Left lung (tissue), 14 donors: ENCODE measurements at places on chromosomes 7 and 10. TPM values are rescaled to one million over a fixed set of nuclear protein-coding genes. Genes with fewer than 3 reads are reported as not detected.

The CUZD1 gene
- polyA plus RNA-seq, result 2.2 TPM

The LDB3 gene
- 1.2 TPM for polyA plus RNA-seq

GRCh38 chr10:98377001-98377400 is 38.0 kb downstream of the PYROXD2 start:
- DNase-seq, result no peak

The SLC13A1 gene
- polyA plus RNA-seq, result not detected

The IGF2BP3 gene
- polyA plus RNA-seq, result 57.9 TPM

DNA sequence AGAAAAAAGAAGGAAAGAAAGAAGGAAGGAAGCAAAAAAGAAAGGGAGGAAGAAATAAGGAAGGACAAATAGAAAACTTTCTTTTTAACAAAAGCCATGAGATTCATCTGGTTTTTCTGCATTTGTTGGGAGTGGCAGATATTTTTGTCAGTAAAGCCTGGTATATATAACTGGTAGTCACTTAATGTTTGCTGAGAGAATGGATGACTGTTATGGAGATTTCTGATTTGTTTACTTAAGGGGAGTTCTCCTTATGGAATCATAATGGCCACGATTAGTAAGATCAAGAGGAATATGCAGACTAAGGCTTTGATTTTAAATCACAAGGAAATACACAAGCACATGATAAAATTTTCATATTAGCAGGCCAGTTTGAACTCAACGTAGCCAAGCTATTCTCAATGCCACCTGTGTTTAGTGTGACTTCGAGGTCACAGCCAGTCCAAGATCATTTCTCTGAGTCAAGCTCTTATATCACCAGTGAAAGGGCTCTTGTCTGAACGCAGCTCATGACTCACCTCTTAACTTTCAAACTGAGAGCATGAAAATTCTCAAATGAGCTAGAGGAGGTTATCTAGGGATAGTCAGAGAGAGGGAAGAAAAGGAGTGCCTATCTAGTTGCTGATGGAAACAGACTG is 445.1 kb upstream of the ZMIZ1 start:
- DNase-seq, result no peak

DNA sequence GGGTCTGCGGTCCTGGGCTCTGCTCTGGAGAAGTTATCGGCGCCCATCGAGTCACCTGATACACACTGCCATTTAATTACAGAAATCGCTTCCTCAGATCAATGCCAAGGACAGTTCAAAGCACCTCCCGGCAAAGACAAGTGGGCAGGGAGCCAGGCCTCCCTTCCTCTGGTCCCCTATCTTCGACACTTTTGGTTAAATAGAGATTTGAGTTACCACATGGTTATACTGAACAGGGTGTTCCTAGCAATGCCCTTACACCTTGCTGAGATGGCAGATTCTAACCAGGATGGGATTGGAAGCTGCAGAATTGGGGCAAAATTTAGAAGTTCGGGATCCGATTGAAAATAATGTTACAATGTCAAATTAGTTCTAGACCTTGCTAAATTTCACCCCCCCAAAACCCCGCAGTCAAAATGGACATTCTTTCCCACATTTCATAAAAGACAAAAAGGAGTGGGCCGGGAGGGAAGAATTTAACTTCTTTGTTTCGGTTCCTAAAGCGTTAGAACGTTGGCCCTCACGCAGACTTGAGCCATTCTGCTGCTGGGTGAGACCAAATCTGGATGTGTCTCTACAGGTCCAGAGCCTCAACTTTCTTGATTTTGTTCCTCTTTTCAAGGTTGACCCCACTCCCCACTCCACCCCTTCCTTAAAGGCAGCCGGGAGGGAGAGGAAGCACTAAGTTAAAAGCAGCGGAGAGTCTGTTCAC is 2.2 kb upstream of the DLX5 start:
- no peak for DNase-seq

The XRCC2 gene
- polyA plus RNA-seq, result 12.3 TPM

DNA sequence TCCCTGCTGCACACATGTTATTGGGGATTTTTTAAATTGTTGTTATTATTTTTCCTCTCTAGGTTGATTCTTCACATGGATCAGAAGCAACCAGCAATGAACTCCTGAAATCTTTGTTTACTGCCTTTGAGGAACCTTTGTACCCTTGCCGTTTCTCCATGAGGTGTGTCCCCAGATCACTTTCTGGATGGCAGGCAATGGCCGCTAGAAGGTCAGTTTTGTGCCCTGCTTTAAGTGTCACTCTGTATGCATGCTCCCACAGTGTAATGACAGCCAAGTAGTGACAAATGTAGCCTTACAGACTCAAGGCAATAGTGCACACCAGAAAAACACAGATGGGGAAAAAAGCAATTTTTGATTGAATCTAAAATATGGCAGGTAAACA is 47.7 kb upstream of the NRP1 start:
- no peak for DNase-seq

DNA sequence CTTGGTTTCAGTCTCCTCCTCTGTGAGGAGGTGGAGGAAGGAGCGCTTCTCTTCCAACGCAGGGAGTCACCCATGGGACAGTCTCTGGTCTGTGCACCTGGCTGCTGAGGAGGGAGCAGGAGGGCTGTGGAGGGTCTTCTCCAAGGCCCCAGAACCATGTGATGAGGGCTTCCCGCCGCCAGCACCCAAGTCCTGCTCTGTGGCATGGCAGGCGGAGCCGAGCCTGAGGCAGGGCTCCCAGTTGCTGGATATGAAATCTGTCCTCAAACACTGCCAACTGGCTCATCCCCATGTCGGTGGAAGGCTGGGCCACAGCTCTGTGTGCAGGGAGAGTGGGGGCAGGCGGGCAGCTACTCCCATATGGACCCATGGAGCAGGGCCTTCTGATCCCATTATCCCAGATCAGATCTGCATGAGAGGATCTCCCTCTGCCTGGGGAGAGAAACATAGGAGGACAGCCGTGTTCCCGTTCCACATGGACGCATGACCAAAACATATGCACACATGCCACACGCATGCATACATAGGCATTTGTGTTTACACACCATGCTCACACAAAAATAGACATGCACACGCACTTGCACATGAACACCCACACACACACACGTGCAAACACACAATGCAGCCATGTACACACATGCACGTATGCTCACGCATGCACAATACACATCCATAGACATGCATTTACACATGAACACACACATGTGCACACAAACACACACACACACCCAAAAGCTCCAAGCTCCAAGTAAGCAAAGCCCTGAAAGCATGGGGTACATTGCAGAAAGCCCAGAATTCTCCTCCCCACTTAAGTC is 38.8 kb upstream of the EN2 start:
- DNase-seq, result no peak

The GLI3 gene
- 38.0 TPM for polyA plus RNA-seq

The SLC18A3 gene
- polyA plus RNA-seq, result not detected

GRCh38 chr10:110864662-110865140 is 7.0 kb upstream of the PDCD4 start:
- DNase-seq, result peak; percentile 37

DNA sequence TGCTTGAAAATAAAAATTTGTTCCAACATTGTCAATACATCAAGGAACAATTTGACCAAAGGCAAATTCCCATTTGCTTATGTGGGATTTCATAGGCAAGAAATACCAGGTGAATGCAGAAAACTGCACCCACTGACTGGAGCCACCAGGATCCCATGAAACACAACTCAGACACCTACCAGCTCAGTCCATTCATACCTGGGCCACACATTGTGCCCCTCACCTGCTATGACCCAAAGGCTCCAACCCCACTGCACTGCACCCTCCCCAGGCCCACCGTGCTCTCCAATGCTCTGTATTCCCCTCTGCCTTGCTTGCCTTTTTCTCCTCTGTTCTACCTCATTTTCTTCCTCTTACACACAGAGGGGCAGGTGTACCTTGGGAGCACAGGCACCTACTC is 5.3 kb downstream of the NCAPG2 start:
- no peak for DNase-seq

- DNase-seq, result no peak
These were observed 8.8 kb upstream of the ATRNL1 start for GRCh38 chr10:115084277-115084850.

- no peak for DNase-seq
These were observed 48.7 kb downstream of the CREB3L2 start for GRCh38 chr7:137953043-137953664.

DNA sequence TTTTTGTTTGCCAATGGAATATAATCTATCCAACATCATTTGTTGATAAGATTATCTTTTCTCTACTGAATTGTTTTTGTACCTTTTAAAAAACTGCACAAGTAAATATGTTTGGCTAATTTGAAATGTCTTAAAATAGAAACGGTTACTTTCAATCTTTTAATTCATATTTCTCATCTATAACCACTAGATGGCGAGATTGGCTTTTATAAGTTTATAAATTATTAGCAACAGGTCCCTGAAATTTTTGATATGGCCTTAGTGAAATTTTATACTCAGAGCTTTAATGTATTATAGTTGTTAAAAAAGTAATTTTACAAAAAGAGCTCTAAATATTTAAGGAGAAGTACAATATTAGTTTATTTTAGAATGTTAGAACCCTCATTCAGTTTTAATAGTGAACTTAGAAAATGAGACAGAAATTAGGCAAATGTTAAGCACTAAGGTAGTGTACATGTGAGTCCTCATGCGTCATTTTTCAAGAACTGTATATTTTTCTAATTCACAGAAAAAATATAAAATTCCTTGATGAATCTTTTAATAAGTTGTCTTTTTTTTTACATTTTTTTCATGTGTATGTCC is 592.5 kb downstream of the ARL4A start:
- peak; percentile 9 for DNase-seq

DNA sequence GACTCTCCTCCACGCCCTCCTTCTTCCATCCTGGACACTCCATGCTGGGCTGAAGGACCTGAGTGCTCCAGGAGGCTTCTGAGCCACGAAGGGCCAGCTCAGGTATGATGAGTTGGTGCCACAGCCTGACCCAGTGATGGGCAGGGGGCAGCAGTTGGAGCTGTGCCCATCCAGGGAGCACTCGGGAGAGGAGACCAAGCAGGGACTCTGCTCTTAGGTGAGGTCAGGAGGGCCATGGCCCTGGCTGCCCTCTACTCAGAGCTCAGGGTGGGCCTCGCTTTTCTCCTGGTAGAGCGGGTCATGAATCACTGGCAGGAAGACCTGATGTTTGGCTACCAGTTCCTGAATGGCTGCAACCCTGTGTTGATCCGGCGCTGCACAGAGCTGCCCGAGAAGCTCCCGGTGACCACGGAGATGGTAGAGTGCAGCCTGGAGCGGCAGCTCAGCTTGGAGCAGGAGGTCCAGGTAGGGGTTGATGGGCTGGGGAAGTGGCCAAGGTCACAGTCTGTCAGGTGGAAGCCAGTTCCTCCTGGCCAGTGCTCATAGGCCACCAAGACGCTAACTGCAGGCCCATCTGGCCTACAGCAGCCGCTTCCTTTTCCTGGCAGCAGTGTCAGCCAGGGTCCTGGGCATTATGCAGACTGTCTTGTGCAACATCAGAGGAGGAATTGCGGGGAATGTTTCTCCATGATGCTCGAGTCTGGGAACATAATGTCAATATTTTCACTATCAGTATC is 50.8 kb downstream of the ALOX5 start:
- no peak for DNase-seq

DNA sequence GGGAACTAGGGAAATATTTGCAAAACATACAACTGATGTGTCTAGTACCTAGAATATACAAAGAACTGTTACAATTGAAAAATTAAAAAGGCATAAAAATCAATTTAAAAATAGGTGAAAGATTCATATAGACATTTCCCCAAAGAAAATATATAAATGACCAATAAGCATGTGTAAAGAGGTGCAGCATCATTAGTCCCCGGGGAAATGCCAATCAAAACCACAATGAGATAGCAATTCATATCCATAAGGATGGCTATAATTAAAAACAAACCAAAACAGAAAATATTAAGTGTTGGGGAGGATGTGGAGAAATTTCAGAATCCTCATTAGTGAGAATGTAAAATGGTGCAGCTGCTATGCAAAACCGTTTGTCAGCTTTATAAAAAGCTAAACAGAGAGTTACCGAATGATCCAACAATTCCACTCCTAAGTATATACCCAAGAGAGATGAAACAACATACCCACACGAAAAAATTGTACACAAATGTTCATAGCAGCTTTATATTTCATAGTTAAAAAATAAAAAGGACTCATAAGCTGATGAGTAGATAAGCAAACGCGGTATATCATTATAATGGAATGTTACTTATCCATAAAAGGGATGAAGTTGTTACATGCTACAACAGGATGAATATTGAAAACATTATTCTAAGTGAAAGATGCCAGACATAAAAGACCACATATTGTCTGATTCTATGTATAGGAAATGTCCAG is 210.1 kb upstream of the INHBA start:
- DNase-seq, result no peak

The C10orf62 gene
- polyA plus RNA-seq, result 0.14 TPM

- DNase-seq, result no peak
These were observed 8.0 kb upstream of the TAS2R60 start for GRCh38 chr7:143435266-143435665.

The GIMAP2 gene
- 15.1 TPM for polyA plus RNA-seq

The SH3PXD2A gene
- 92.9 TPM for polyA plus RNA-seq

- DNase-seq, result no peak
These were observed 6.6 kb upstream of the ZYX start for GRCh38 chr7:143374561-143374960.

- DNase-seq, result no peak
These were observed 13.9 kb downstream of the IFIT3 start for GRCh38 chr10:89341649-89342048.

GRCh38 chr10:71210542-71210871 is 1.9 kb upstream of the UNC5B start:
- no peak for DNase-seq

The FZD8 gene
- 3.5 TPM for polyA plus RNA-seq

GRCh38 chr7:1532456-1533254 is 2.2 kb downstream of the MAFK start:
- peak; percentile 92 for DNase-seq

GRCh38 chr10:111830359-111830758 is 353.2 kb downstream of the GPAM start:
- no peak for DNase-seq

- DNase-seq, result no peak
These were observed 83.9 kb upstream of the TRIL start for GRCh38 chr7:29041991-29042390.
